Cardiac muscle cell (in vitro differentiated cells and primary cell): ENCODE measurements at places on chromosomes 16 and 17. TPM values are rescaled to one million over a fixed set of nuclear protein-coding genes. Genes with fewer than 3 reads are reported as not detected.

GRCh38 chr17:50152736-50153135, 2.3 kb upstream of the PPP1R9B start:
- H3K4me1 ChIP-seq, result peaks cover 23% of the 10 kb centered on the region
- no peak overlapping the region for H3K27ac ChIP-seq
- DNase-seq, result no peak
- H3K36me3 ChIP-seq, result no peaks in the 10 kb centered on the region
- H3K4me3 ChIP-seq, result peak overlapping the region; percentile 88

GRCh38 chr17:75875940-75876189, 2.5 kb downstream of the TRIM47 start:
- H3K27ac ChIP-seq, result no peak overlapping the region
- no peaks in the 10 kb centered on the region for H3K36me3 ChIP-seq
- no peak for DNase-seq
- H3K27me3 ChIP-seq, result peaks cover 30% of the 10 kb centered on the region
- peaks cover 15% of the 10 kb centered on the region for H3K4me1 ChIP-seq
- no peak overlapping the region for H3K4me3 ChIP-seq

- no peaks in the 10 kb centered on the region for H3K36me3 ChIP-seq
- peak within 1 kb of the TSS; percentile 66 for H3K4me3 ChIP-seq
- peaks cover 55% of the 10 kb centered on the region for H3K4me1 ChIP-seq
- peak within 1 kb of the TSS; percentile 93 for H3K27ac ChIP-seq
- DNase-seq, result peak; percentile 87
These were observed at the start of gene ERBB2 for GRCh38 chr17:39699818-39700147. Gene ERBB2, plus strand, starts transcription at chr17:39700064. Its CDS starts 175 bp downstream, at chr17:39700239.

GRCh38 chr17:2146132-2146871, 91.4 kb downstream of the HIC1 start:
- H3K36me3 ChIP-seq, result no peaks in the 10 kb centered on the region
- H3K27ac ChIP-seq, result no peak overlapping the region
- DNase-seq, result no peak
- H3K27me3 ChIP-seq, result no peaks in the 10 kb centered on the region
- H3K4me3 ChIP-seq, result no peak overlapping the region

DNA sequence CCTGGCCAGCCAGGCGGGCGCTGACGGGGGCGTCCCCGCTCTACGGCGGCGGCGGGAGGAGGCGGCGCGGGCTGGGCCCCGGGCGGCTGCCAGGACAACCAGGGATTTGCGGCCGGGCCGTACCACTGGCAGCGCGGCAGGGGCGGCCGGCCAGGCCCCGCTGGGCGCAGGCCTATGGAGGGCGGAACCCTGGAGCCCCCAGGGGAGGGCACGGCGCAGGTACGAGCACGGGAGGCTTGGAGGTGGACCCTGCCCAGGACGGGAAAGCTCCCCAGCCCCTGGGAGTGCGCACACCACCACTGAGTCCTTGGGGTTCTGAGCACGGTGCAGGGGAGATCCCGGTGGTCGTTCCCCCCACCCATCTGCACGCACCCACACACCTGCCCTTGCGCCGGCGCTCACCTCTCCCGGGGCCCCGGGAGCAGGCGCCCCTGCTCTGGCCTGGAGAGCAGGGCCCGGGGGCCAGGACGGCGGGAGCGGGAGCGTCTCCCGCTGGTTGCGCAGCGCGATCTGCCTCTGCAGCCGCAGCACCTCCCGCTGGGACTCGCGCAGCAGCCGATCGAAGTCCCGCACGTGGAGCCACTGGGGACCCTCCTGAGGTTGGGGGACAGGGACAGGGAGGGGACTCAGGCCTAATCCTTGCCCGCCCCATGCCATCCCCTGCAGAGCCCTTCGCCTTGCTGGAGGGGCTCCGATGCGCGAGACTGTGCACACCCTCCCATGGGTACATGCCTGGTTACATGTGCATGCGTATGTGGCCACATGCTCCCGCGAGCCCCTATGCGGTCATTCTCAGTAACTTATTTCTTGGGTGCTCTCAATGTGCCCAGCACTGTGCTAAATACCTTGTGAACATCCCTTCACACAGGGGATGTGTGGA, 3.9 kb downstream of the TSPOAP1 start:
- H3K27me3 ChIP-seq, result no peaks in the 10 kb centered on the region
- peak; percentile 66 for DNase-seq
- no peaks in the 10 kb centered on the region for H3K4me1 ChIP-seq
- H3K27ac ChIP-seq, result no peak overlapping the region
- peak overlapping the region; percentile 29 for H3K4me3 ChIP-seq
- no peaks in the 10 kb centered on the region for H3K36me3 ChIP-seq

DNA sequence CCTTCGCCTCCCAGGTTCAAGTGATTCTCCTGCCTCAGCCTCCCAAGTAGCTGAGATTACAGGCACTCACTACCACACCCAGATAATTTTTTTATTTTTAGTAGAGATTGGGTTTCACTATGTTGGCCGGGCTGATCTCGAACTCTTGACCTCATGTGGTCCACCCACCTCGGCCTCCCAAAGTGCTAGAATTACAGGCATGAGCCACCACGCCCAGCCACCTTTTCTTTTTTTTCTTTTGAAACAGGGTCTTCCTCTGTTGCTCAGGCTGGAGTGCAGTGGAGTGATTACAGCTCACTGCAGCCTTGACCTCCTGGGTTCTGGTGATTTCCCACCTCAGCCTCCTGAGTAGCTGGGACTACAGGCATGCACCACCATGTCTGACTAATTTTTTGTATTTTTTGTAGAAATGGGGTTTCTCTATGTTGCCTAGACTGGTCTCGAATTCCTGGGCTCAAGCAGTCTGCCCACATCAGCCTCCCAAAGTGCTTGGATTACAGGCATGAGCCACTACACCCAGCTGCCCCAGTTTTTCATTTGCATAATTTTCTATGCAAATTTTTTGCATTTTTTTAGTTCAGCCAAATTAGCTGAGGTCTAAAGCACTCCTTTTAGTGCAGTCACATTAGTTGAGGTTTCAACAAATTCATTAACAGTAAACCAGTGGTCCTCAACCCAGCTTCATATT, 11.3 kb downstream of the WWP2 start:
- no peaks in the 10 kb centered on the region for H3K36me3 ChIP-seq
- no peaks in the 10 kb centered on the region for H3K27me3 ChIP-seq
- no peak overlapping the region for H3K27ac ChIP-seq

DNA sequence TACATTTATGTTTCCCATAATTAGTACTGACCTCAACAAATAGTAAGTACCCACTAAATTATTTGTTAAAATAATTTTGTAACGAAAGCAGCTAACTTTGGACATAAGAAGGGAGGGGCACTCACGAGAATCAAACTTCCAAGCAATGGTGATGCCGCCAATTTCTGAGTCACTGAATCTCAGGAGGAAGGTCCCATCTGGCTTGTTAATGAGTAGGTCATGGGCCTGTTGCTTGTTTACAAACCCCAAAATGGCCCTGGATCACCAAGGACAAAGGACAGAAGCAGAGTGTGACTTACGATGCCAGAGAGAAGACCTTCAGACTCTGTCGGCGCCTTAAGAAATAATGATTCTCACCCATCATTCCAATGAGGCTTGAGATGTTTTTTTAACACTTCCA, 15.8 kb upstream of the GHDC start:
- H3K4me3 ChIP-seq, result no peak overlapping the region
- H3K27ac ChIP-seq, result no peak overlapping the region
- no peak for DNase-seq

HID1 gene
- total RNA-seq, result 35.2 and 46.3 TPM in 2 replicates

PGS1 gene
- 52.5 and 64.7 TPM in 2 replicates for total RNA-seq

DNASE1L2 gene
- 1.1 and 1.5 TPM in 2 replicates for total RNA-seq

TBC1D26 gene
- 2.2 and 2.6 TPM in 2 replicates for total RNA-seq

HOXB3 gene
- 37.7 and 42.4 TPM in 2 replicates for total RNA-seq

CES5A gene
- not detected in 2 replicates for total RNA-seq

AMZ2 gene
- total RNA-seq, result 63.1 and 69.2 TPM in 2 replicates
